Left cardiac atrium (tissue), 4 donors: ENCODE measurements at places on chromosomes 2 and 18. TPM values are rescaled to one million over a fixed set of nuclear protein-coding genes. Genes with fewer than 3 reads are reported as not detected.

The CFAP221 gene
- 0.97 TPM for total RNA-seq

The FASTKD1 gene
- total RNA-seq = 45.1 TPM

DNA sequence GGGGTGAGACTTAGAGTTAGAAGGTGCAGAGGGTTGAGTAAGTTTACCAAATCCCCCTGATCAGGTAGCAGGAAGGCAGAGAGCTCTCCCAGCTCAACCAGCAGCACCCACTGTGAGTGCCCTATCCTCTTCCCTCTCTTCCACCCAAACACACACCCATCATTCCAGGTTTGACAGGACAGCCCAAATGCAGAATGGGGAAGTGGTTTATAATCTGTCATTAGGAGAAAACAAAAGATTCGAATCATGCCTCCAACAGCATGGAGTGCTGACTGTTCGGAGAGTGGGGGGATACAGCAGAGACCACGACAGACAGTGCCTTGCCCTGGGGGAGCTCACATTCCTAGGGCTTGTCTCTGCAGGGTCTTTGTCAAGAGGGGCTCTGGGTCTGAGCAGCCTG, 11.7 kb downstream of the CXCR2 start:
- no peak for DNase-seq

GRCh38 chr2:141557329-141558095, 573.3 kb downstream of the LRP1B start:
- DNase-seq = no peak

DNA sequence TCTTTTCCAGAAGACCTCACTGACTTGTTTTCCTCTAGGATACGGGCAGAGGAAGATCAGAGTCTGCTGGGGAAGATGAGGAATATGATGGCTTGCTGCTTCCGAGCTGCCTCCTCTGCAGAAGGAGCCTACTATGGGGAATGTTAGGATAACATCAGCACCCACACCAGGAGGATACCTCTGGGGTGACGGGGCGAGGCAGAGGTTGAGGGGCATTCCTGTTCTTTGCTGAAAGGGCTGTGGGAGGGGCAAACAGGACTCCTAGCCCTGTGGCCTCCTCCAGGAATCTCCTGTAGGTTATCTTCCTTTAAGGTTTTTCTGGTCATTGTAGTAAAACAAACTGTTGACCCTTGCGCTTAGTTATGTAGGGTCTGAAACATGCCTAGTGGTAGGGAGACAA, 102.5 kb downstream of the CRIM1 start:
- no peak for DNase-seq

DNA sequence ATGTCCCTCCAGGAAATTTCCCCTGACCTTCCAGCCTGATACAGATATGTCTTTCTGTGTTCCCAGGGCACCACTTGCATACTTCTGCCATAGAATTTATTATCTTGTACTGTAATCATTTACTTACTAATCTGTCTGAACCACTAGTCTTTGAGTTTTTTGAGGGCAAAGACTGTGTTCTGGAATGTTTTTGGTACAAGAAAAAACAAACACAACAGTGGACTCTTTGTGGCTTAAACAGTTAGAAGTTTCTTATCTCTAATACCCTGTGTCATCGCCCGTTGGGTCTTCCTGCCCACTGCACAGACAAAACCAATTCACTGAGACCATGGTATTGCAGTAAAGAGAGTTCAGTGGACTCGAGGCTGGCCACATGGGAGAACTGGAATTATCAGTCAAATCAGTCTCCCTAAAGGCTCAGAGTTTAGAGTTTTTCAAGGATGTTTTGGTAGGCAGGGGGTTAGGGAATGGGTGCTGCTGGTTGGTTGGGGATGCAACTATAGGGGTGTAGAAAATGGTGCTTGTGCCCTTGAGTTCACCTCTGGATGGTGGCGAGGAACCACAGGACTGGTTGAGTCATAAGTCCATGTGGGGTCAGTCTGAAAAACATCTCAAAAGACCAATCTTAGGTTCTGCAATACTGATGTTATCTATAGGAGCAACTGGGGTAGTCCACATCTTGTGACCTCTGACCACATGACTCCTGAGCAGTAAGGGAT, 20.3 kb downstream of the RALB start:
- no peak for DNase-seq

DNA sequence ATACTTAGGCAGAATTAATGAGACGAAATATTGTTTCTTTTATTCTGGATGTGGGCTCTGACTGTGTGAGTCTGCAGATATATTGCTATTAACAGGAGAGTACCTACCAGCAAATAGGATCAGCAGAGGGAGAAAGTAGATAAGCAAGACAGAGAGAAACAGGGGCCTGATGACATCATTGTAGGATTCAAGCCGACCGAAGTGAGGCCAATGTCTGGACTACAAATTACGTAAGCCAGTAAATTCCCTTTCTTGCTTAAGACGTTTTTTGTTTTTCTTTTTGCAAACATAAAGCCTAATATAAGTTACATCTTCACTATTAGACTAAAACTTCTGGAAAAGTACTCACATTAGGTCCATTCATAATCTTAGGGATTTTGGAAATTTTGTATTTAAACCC, 21.4 kb upstream of the PTPRM start:
- DNase-seq = no peak

The GCG gene
- total RNA-seq = not detected

DNA sequence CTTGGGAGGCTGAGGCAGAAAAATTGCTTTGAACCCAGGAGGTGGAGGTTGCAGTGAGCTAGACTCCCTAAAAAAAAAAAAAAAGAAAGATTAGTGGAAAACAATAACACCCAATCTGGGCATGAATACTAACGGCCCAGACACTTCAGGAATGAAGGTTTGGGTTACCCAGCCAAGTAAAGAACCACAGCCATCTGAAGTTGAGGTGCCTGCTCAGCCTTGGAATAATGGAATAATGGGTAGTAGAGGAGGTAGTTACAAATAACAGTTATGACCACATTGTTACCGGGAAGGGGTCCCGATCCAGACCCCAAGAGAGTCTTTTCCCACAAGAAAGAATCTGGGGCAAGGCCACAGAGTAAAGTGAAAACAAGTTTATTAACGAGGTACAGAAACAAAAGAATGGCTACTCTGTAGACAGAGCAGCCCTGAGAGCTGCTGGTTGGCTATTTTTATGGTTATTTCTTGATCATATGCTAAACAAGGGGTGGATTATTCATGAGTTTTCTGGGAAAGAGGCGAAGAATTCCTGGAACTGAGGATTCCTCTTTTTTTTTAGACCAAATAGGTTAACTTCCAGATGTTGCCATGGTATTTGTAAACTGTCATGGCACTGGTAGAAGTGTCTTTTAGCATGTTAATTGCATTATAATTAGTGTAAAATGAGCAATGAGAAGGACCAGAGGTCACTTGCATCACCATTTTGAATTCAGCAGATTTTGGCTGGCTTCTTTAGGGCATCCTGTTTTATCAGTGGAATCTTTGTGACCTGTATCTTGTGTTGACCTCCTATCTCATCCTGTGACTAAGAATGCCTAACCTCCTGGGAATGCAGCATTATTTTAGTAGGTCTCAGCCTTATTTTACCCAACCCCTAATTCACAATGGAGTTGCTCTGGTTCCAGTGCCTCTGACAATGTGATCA, 96.2 kb upstream of the HAAO start:
- no peak for DNase-seq

DNA sequence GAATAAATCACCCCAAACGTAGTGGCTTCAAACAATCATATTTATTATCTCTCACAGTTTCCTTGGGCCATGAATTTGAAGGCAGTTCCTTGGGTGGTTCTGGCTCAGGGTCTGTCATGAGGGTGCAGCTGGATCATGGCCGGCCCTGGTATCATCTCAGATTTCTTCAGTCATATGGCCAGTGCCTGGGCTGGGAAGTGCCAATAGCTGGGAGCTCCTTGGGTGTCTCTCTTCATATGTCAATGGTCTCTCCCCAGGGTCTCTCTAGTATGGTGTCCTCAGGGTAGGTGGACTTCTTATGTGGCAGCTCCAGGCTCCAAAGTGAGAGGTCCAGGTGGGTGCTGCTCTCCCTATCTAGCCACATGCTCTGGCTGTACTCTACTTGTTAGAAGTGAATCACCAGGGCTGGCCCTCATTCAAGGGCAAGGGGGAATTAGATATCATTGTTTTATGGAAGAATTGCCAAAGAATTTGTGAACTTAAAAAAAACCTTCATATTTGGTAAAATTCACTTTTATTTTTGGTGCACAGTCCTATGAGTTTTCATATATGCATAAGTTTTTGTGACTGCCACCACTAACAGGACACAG, 15.4 kb downstream of the FHOD3 start:
- DNase-seq = no peak
